ENCODE measurements at places on chromosomes 6 and 20. TPM values are rescaled to one million over a fixed set of nuclear protein-coding genes. Genes with fewer than 3 reads are reported as not detected.

Gene KCNG1
- 0.40 TPM for total RNA-seq

Gene WASF1
- total RNA-seq = 10.2 TPM

Gene MCHR2
- total RNA-seq = not detected

Gene MEP1A
- not detected for total RNA-seq

All from pulmonary artery endothelial cell (primary cell).